ENCODE measurements at places on chromosomes 5 and 9.

DNA sequence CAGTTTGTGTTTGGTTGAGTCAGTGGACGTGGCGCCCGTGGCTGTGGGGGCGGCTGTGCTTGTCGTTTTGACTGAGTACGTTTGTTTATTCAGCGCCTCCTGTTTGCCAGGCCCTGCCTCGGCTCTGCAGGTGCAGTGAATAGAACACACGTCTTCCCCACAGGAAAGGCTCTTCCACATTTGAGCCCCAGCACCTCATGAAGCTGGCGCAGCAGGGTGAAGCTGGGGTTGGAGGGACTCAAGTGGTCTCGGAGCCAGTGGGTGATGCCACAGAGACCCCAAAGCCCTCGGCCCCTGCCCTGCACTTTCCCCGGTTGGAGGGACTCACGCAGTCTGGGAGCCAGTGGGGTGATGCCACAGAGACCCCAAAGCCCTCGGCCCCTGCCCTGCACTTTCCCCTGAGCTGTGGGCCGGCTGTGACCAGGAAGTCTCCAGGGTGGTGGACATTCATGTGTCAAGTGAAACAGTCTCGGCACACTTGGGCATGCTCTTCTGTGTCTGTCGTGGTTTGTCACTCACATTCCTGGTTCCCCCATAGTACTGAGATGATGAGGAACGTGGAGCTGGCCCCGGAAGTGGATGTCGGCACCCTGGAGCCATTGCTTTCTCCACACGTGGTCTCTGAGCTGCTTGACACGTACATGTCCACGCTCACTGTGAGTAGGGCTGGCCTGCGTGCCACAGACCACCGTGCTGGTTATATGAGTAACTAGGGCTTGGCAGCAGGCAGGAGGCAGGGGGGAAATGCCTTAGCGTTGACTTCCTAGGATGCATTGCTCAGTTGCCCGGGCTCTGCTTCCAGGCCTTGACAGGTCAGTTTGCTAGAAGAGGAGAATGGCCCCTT, 13.6 kb downstream of the EXOC3 start:
- DNase-seq, result no peak

DNA sequence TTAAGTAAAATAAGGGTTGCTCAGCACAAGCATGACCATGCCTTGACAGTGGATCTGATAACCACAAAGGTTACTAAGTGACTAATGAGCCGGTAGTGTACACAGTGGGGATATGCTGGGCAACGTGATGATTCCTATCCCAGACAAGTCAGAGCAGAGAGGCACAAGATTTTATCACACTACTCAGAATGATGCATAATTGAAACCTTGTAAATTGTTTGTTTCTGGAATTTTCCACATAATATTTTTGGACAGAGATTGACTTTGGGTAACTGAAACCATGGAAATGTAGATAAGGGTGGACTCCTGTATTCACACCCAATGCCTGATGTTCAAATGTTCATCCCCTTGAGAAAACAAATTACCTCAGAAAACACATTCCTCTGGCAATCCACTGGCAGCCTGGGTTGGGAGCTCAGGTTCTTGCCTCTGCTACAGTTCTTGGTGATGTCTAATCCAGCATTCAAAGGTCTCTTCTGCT, 16.2 kb upstream of the ERAP1 start:
- DNase-seq, result no peak

- DNase-seq, result no peak
These were observed 153.1 kb upstream of the ACOT12 start for GRCh38 chr5:81547001-81547400.

GRCh38 chr5:97529354-97529985, 346.4 kb upstream of the RIOK2 start:
- no peak for DNase-seq

DNA sequence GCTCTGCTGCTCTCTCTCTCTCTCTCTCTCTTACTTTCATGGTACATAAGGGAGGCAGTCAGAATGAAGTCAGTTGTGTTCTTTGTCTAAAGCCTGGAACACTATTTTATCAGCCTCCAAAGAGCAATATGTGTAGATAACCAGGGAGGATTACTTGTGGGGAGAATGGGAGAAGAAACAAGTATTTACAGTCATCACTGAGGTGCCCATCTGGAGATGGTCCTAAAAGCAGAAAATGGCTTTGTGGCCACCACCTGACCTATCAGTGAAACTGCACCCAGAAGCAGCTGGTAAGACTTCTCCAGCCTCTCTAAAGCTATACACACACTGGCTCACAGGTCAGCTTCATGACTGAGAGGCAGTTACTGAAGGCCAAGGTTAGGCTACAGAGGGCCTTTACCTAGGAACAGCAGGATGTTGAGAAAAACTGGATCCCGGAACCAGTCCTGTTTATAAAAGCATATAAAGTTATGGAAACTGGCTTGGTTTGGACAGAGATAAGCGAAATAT, 75.1 kb downstream of the MRPS27 start:
- DNase-seq, result peak; percentile 72
